MCF 10A (cell line): ENCODE measurements at places on chromosomes 2 and 18. TPM values are rescaled to one million over a fixed set of nuclear protein-coding genes. Genes with fewer than 3 reads are reported as not detected.

LBX2 gene
- not detected in 2 replicates for total RNA-seq

GRCh38 chr18:7957297-7957696 is 390.2 kb downstream of the PTPRM start:
- peaks cover 37% of the 10 kb centered on the region for H3K4me1 ChIP-seq
- no peaks in the 10 kb centered on the region for H3K27me3 ChIP-seq
- H3K27ac ChIP-seq, result peak overlapping the region; percentile 60
- DNase-seq, result no peak

GRCh38 chr2:100242476-100242875 is 79.8 kb downstream of the LONRF2 start:
- H3K27ac ChIP-seq, result no peak overlapping the region
- no peaks in the 10 kb centered on the region for H3K27me3 ChIP-seq
- H3K36me3 ChIP-seq, result no peaks in the 10 kb centered on the region
- no peak for DNase-seq
- H3K4me1 ChIP-seq, result no peaks in the 10 kb centered on the region

- H3K4me1 ChIP-seq, result no peaks in the 10 kb centered on the region
- DNase-seq, result no peak
- H3K36me3 ChIP-seq, result no peaks in the 10 kb centered on the region
- no peaks in the 10 kb centered on the region for H3K27me3 ChIP-seq
- no peak overlapping the region for H3K4me3 ChIP-seq
Measured at GRCh38 chr2:18526429-18526828, 34.0 kb downstream of the RDH14 start.

DNA sequence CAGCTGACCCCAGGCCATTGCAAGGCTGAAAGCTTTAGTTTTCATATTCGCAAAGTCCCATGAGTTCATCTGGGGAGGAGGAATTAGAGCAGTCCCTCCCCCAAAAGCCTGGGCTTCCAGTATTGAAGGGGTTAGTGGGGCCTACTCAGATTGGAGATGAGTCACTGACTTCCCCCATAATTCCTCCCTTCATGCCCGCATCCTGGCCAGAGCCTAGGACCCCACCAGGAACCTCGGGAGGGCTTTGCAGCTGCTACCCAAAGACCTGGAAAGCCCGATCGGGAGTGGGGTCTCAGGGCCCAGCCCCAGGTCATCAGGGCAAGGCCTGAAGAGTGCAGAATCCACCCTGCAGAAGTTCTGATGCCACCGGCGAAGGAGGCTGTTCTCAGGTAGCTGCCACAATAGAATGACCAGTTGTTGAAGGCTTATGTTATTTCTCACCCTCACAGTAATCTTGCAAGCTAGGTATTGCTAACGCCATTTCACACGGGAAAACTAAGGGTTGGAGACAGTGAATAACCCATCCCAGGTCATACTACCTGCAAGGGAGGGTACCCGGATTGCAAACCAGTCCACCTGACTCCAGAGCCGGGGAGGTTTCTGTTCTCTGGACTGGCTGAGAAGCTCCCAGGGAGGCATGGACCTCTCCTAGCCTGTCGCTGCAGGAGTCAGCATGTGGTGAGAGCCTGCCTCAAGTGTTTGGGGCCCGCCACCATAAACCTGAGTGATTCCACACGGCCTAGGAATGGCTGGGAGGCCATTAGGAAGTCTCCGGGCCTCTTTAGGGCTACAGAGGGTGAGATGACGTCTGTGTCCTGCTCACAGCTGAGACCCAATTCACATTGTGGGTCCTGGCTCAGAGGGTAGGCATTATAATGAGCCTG is 5.8 kb upstream of the ARID5A start:
- H3K27ac ChIP-seq, result no peak overlapping the region
- no peaks in the 10 kb centered on the region for H3K36me3 ChIP-seq
- no peak overlapping the region for H3K4me3 ChIP-seq
- H3K4me1 ChIP-seq, result peaks cover 22% of the 10 kb centered on the region
- peaks cover 15% of the 10 kb centered on the region for H3K27me3 ChIP-seq

CXCR2 gene
- total RNA-seq, result not detected in 2 replicates

CXCR1 gene
- total RNA-seq, result 0.12 TPM in 1 of 2 replicates, not detected in the other

DNA sequence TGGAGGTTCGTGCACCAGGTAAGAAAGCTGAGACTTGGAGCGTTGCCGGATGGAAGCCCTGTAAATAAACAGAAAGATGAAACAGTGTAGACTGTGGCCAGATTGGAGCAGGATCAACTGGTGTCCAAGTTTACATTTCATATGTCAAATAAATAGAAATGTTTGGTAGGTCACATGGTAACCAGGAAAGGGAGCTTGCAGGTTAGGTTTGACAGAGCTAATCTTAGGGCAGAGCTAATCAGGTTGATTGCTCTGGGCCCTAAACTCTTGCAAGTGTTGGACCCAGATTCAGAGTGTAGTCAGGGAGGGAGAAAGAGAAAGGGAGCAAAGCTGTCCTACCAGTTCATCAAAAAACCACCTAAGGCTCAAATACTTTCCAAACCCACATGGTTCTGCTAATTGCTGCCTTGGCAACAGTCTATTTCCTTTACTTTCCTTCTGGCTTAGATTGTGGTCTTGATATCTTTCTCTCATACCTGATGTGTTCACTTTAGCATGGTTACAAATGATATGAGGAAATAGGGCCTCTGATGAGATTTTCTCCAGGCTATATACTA is 63.2 kb downstream of the G6PC2 start:
- no peaks in the 10 kb centered on the region for H3K27me3 ChIP-seq
- no peak overlapping the region for H3K4me3 ChIP-seq
- H3K36me3 ChIP-seq, result no peaks in the 10 kb centered on the region

KCNK3 gene
- not detected in 2 replicates for total RNA-seq

MGAT4A gene
- total RNA-seq, result 3.7 and 4.6 TPM in 2 replicates

- no peaks in the 10 kb centered on the region for H3K4me1 ChIP-seq
- no peaks in the 10 kb centered on the region for H3K27me3 ChIP-seq
- peaks cover 6% of the 10 kb centered on the region for H3K36me3 ChIP-seq
- no peak for DNase-seq
- H3K4me3 ChIP-seq, result no peak overlapping the region
Measured at GRCh38 chr18:78770823-78771139, 208.8 kb upstream of the SALL3 start.

- peaks cover 19% of the 10 kb centered on the region for H3K27me3 ChIP-seq
- H3K4me1 ChIP-seq, result no peaks in the 10 kb centered on the region
- H3K36me3 ChIP-seq, result no peaks in the 10 kb centered on the region
- no peak overlapping the region for H3K27ac ChIP-seq
- DNase-seq, result peak; percentile 40
Measured at GRCh38 chr2:212005085-212005671, 533.4 kb downstream of the ERBB4 start.

SP5 gene
- not detected in 2 replicates for total RNA-seq

DNA sequence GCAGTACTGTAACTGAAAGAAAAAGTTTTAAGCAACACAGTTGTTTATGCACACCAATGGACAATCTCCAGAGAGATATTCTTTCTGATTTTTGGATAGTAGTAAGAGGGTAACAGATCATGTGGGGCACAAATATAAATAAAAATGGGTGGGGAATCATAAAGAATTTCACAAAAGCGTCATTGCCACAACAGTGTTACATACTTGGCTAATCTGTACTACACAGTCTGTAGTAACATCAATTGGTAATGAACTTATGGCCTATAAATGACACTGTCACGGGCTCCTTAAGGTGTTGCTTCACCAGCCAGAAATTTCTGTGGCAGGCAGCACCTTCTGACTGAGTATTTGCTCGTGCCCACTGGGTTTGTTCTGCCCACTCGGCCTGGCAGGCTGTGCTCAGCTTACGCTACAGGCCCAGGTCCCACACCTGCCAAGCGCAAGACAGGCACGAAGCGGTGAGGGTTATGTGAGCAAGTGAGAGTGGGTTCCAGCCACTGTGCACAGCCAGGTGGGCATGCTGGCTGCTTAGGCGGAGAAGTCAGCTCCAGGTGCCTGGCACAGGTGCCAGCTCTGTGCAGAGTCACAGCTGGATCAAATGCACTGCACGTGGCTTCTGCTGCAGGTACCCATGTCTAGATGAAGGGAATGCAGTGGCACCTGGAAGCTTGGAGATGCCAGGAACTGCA is 532.5 kb upstream of the SLC39A10 start:
- no peak overlapping the region for H3K27ac ChIP-seq
- no peak for DNase-seq
- no peaks in the 10 kb centered on the region for H3K36me3 ChIP-seq
- H3K4me3 ChIP-seq, result no peak overlapping the region

DNA sequence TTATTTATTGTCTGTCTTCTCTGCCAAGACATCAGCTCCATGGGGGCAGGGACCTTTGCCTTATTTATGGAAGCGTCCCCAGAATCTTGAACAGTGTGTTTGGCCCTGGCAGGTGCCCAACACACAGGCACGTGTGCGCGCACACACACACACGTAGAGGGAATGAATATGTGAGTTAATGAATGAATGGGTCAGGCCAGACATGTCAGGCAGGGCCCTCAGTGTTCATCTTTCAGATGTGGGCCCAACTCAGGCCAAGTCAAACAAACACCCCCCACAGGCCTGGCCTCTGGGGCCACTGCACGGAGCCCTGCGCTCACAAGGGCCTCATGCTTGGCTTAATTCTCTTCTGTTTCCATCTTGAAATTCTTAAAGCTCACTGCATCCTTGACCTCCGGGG is 54.1 kb downstream of the DYSF start:
- DNase-seq, result no peak
- no peak overlapping the region for H3K4me3 ChIP-seq
- H3K4me1 ChIP-seq, result no peaks in the 10 kb centered on the region
- no peaks in the 10 kb centered on the region for H3K36me3 ChIP-seq
- H3K27ac ChIP-seq, result no peak overlapping the region
- no peaks in the 10 kb centered on the region for H3K27me3 ChIP-seq

DNA sequence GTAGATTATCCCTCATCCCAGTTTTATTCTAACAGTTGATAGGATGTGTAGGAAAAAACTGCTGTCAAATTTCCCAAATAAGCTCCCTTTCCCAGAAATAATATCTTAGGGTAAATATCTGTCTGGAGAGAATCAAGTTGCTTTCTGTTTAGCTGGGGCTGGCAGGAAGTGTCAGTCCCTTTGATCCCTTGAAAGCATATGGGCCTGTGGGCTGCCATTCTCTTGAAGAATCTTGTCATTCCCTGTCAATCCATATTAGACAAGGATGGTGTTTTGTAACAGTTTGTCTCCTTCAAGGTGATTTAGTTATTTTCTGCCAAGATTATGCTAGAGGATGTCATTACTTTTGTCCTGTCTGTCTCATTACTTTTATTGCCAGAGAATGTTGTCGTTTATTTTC is 37.1 kb upstream of the UBE2E3 start:
- H3K27ac ChIP-seq, result no peak overlapping the region
- no peaks in the 10 kb centered on the region for H3K36me3 ChIP-seq
- no peaks in the 10 kb centered on the region for H3K4me1 ChIP-seq
- no peaks in the 10 kb centered on the region for H3K27me3 ChIP-seq

GRCh38 chr2:188776634-188777033 is 197.5 kb upstream of the COL3A1 start:
- H3K4me1 ChIP-seq, result peaks cover 19% of the 10 kb centered on the region
- no peak for DNase-seq
- no peaks in the 10 kb centered on the region for H3K36me3 ChIP-seq
- H3K4me3 ChIP-seq, result no peak overlapping the region

NTSR2 gene
- not detected in 2 replicates for total RNA-seq

SERPINB11 gene
- not detected in 2 replicates for total RNA-seq

ACOXL gene
- total RNA-seq, result not detected in 2 replicates

DNA sequence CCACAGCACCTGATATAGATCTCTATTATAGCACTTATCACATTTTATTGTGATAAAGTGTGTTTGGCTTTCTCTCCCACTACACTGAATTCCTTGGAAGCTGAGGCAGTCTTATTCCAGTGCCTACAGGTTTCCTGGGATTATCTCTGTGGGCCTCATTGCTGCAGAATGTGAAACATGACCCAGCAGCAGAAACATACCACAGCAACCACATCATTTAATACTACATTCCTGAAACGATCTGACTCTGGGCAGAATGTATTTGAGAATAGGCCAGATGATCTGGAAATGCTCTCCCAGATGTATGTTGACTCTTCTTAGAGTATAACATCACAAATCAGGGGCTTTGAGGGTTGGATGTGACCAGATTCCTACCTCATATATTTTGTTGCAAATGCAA is 323.5 kb upstream of the TANK start:
- H3K27ac ChIP-seq, result no peak overlapping the region
- H3K4me1 ChIP-seq, result peaks cover 13% of the 10 kb centered on the region
- no peak overlapping the region for H3K4me3 ChIP-seq
- DNase-seq, result peak; percentile 16

- H3K4me1 ChIP-seq, result peaks cover 15% of the 10 kb centered on the region
- H3K27me3 ChIP-seq, result peaks cover 89% of the 10 kb centered on the region
- no peak overlapping the region for H3K4me3 ChIP-seq
- H3K36me3 ChIP-seq, result peaks cover 7% of the 10 kb centered on the region
- DNase-seq, result no peak
Measured at GRCh38 chr2:218983263-218983933, 1.6 kb downstream of the FEV start.

TRPM8 gene
- not detected in 2 replicates for total RNA-seq

GRCh38 chr2:28445448-28446258 is 50.2 kb upstream of the PLB1 start:
- no peaks in the 10 kb centered on the region for H3K27me3 ChIP-seq
- peak; percentile 99 for DNase-seq
- H3K4me3 ChIP-seq, result peak overlapping the region; percentile 20
- H3K36me3 ChIP-seq, result no peaks in the 10 kb centered on the region
- H3K4me1 ChIP-seq, result peaks cover 54% of the 10 kb centered on the region
- H3K27ac ChIP-seq, result peak overlapping the region; percentile 11

- H3K4me3 ChIP-seq, result no peak overlapping the region
- no peaks in the 10 kb centered on the region for H3K36me3 ChIP-seq
- DNase-seq, result no peak
- H3K27me3 ChIP-seq, result no peaks in the 10 kb centered on the region
- peaks cover 26% of the 10 kb centered on the region for H3K4me1 ChIP-seq
Measured at GRCh38 chr18:9739516-9739915, 31.4 kb downstream of the RAB31 start.

DNA sequence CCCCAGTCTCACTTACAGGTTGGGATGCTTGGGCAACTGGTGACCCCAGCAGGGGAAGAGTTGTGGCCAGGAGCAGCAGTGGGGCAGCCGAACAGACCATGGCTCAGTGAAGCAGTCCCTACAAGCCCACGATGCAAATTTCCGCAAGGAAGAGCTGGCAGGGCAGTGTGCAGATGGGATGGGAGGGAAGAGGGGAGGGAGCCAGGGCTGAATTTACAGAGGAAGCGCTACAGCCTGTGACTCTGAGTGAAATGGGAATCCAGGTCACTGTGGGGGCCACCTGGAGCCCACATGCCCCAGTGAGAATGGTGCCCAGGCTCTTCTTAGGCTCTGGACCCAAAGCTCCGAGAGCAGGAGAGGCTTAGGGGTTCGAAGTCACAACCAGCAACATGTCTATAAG is 27.0 kb upstream of the SELENOI start:
- no peak overlapping the region for H3K27ac ChIP-seq
- H3K4me3 ChIP-seq, result no peak overlapping the region
- no peaks in the 10 kb centered on the region for H3K4me1 ChIP-seq
- no peaks in the 10 kb centered on the region for H3K27me3 ChIP-seq

- peaks cover 42% of the 10 kb centered on the region for H3K4me1 ChIP-seq
- peaks cover 19% of the 10 kb centered on the region for H3K36me3 ChIP-seq
- no peaks in the 10 kb centered on the region for H3K27me3 ChIP-seq
Measured at GRCh38 chr18:48924630-48925490, 25.9 kb downstream of the SMAD7 start.

DNA sequence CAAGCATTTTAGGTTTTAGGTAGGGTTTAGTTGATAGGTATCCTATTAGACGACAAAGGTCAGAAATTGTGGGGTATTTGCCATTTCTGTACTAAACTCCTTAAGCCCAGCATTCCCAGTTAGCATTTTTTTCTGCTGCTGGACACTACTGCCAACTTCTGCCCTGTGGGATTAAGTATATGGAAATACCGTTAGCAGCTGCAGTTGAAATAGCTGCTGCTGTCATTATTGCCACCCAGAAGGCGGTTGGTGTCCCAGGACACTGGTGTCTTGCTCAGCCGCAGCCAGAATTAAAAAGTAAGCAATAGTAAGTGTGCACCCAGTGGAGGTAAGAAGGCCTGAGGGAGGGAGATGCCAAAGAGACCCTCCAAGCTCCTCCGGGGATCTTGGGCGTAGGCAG is 1.9 kb upstream of the UXS1 start:
- DNase-seq, result no peak
- no peak overlapping the region for H3K27ac ChIP-seq
- peaks cover 8% of the 10 kb centered on the region for H3K27me3 ChIP-seq
- H3K4me1 ChIP-seq, result peaks cover 30% of the 10 kb centered on the region

ASAP2 gene
- 80.8 and 89.5 TPM in 2 replicates for total RNA-seq
